Foreskin fibroblast (primary cell): ENCODE measurements at places on chromosomes 1 and 21.
A peak's percentile ranks its signal among the peaks of the same experiment; 100 is the strongest.

DNA sequence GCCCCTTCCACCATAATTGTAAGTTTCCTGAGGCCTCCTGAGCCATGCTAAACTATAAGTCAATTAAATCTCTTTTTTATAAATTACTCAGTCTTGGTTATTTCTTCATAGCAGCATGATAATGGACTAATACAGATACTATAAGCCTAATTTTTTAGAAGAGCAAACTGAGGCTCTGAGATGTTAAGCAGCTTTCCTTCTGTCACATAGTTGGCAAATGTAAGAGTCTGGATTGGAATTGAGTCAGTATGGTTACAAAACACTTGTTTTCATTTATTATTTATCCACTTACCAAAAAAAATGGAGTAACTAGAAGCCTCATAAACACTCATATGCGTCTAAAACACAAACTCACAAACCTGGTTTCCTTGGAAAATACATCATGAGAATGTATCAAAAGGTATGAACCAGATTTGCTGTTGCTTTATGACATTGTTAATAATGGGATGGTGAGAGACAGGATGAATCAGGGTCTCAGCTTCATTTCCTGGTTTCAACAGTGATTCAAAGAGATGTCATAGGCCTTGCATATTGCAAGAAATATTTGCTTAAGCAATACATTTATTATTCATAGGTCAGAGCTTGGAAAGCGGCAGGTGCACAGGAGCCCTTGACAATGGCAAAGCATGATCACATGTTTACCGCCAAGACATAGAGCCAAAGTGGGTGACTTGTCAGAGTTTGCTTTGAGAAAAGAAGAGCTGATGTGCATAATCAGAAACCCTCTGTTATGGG, 221.5 kb downstream of the GRIK1 start:
- peak; percentile 47 for DNase-seq

DNA sequence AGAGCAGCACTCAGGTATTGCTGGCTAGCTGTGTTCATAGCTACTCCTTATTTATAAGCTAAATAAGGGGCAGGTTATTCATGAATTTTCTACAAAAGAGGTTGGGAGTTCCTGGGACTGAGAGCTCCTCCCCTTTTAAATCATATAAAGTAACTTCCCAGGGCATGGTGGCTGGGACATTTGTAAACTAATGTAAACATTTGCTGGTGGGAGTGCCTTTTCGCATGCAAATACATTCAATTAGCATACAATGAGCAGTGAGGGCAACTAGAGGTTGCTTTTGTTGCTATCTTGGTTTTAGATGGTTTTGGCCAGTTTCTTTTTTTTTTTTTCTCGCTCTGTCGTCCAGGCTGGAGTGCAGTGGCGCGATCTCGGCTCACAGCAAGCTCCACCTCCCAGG, 43.4 kb downstream of the GNPAT start:
- no peak for DNase-seq

DNA sequence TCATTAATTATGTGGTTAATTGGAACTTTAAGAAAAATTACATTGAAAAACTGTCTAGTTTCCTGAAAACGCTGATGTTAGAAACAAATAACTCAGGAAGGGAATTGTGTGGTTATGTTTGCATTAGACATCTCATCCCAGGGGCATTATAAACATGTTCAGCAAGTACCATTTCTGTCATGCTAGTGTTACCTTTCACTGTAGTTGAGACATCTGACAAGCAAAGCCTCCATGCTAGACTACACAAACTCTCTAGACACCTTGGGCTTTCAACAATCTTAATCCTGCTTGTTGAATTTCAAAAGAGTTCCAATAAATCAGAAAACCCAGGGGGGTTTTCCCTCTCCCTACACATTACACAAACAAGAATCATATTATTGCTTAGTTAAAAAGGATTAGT, 536.8 kb downstream of the KCNT2 start:
- no peak for DNase-seq

DNA sequence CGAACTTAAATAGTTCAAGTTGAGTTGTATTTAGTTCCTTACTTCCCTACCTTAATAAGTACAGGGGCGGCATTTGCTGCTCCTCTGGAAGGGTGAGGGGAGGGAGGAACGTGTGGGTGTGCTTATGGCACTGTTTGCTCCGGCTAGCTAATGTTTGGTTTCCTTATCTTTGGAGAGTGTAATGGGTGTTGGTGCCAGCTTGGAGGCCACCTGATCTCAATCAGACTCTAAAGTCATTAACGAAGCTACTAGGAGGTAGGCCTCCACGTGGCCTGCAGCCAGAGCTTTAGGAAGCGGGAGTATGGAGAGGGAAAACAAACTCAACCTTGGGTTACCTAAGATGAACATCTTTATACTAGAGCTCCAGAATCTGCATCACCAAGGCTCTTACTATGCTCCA, 43.0 kb upstream of the RAP1A start:
- DNase-seq, result no peak

- peak; percentile 93 for DNase-seq
Observed at GRCh38 chr21:38351961-38352521, 95.2 kb downstream of the KCNJ15 start.

DNA sequence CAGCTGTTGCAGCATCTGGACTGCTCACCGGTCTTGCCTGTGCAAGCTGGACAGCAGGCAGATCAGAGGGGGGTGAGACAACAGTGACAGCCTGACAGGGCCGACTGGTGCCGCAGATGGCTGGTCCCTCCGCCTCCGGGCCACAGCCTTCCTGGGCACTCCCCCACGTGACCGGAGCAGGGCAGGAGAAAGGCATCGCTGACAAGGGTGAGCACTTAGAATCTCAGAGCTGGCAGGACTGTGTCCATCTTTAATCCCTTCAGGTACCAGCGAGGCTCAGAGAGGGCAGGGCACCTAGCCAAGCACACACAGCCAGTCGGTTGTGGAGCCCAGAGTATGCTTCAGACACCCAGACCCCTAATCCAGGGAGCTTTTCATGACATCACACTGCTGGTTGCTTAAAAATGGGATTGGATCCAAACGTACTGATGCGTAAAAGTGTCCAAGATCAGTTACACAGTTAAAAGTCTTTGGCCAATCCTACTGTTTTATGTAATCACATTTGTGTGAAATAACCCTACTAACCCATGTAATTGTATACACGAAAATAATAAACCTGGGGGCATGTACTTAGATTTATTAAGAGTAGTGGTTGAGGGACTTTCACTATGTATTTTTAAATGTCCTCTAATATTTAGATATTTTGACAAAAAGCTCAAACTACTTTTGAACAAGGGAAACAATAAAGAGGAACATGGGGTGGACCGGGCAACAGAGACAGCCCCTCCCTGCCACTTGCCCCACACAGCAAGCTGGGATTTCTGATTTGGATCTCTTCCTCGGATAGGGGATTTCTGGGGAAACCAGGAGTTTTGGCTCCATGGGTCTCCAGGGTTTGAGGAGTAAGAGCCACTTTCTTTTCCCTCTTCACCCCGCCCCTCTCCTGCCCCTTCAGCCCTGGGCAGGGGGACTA, 758 bp upstream of the CNTN2 start:
- no peak for DNase-seq

- DNase-seq, result peak; percentile 37
Observed at GRCh38 chr1:163709636-163710035, 387.9 kb downstream of the NUF2 start.

DNA sequence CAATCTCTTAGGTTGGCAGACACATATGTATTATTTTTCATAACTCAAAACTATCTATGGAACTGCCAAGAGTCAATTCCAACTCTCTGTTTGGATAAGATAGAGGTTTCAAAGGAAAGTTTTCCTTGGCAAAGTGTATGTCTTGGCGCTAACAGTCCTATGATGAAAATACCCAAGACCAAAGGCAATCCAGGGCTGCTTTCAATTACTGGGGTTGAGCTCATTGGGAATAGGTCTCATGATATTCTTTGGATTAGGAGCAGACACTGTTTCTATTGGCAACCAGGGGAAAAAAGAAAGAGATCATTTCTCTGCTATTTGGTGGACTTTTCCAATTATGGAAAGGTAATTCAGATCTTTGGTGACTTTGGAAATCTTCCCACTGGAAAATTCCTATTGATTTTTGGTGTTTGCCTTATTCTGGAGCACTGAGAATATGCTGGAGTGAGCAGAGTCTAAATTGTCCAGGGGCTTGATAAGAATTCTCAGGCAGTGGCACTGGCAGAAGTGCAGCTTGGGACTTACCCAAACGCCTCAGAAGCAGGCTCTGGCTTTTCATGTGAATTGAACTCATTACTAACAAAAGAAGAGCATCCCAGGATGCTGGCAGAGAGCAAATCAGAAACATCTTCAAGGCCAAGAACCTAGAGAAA, 20.4 kb upstream of the PLXNA2 start:
- DNase-seq, result no peak

DNA sequence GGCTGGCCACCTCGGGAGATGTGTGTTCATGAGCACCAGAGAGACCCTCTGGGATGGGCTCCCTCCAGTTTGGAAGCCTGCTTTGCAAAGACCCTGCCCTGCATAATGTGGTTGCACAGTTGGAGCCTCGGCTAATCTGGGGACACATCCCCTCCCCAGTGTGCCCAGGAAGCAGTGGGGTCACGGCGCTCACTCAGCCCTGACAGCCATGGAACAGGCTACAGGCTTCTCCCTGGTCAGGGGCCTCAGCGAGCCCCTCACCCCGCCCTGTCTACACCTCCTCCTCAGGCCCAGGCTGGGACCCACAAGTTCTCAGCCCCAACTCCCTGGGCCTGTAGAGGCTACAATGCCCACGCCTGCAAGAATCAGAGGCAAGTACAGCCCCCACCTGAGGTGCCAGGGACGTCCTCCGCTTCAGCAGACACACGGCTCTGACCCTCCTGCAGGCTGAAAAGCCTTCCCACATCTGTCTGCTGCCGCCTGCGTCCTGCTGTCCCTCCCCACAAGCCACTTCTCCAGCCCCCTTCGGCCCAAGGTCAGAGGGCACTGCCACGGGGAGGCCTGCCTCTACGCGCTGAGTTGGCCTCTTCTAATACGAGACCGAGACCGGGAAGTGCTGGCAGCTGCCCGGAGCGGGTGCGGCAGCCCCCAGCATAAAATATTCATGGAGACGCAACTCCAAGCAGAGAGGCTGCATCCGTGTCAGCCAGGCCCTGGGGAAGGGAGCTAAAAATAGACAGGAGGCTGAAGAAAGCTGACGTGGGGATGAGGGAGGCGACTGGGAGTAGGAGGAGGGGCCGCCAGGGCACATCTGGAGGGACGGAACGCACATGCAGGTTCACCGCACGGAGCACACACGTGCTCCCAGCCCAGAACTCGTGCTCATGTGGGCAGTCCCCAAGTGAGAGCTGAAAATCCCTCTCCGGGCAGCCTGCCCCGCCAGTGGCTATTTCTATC, 15.2 kb upstream of the GPR153 start:
- DNase-seq, result peak; percentile 86

DNA sequence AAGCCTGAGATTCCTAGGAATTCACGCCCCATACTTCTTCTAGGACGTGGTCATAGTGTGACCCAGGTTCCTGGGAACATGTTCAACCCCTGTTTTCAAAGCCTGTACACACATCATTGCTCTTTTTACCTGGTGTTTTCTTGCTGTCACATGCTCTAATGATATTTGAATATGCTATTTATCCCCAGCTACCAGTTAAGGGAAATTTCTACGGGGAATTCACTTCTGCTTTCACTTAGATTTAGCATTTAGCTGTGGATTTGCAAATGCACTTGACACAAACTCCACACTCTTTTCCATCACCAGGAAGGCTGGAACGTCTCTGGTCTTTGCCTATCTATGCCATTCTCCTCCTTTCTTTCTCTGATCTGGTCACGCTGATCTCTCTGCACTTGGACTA, 11.3 kb upstream of the SAMSN1 start:
- DNase-seq, result no peak

DNA sequence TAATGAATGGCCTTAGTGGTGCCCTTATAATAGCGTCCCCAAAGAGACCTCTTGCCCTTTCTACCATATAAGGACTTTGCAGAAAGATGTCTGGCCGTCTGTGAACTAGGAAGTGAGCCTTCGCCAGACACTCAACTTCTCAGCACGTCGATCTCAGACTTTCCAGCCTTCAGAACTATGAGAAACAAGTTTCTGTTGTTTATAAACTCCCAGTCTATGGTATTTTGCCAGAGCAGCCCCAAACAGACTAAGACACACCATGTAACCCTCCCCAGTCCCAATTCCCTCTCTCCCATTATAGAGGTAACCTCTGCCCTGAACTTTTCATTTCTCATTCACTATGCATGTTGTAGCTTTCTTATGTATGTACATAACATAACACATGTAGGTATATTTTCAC, 55.7 kb downstream of the NID1 start:
- DNase-seq, result no peak
